ENCODE measurements at places on chromosomes 16 and 17.

- DNase-seq: peak; percentile 77
Measured at GRCh38 chr17:17694169-17695081, 13.2 kb downstream of the RAI1 start.

DNA sequence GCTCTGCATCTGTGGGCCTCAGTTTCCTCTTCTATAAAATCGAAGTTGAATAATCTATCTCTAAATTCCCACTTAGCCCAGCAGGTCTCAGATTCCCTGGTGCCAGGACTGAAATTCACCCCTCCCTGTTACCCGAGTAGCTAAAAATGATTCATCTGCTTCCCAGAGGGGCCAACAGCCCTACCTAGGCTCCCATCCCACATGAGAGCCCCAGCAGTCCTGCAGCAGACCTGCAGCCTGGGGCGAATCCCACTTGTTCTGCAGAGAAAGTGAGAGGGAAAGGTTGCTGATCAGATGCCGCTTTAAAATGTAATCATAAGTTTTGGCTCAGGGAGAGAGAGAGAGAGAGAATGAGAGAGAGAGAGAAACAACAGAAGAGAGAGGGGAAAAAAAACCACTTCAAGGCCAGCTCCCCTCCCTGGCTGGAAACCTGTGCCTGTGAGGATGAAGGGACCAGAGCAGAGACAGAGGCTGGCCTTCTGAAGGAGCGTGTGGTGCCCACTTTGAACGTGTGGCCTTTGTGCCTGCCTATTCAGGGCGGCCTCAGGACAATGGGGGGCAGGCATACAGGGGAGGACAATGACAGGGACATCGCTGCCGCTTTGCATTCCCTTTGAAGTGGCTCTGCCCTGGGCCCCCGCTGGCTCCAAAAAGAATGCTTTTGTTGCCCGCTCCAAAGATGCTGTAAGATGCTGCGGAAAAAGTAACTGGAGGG, 85.2 kb upstream of the NKD1 start:
- no peak for DNase-seq

GRCh38 chr17:66789961-66790437, 44.9 kb upstream of the CACNG5 start:
- no peak for DNase-seq

DNA sequence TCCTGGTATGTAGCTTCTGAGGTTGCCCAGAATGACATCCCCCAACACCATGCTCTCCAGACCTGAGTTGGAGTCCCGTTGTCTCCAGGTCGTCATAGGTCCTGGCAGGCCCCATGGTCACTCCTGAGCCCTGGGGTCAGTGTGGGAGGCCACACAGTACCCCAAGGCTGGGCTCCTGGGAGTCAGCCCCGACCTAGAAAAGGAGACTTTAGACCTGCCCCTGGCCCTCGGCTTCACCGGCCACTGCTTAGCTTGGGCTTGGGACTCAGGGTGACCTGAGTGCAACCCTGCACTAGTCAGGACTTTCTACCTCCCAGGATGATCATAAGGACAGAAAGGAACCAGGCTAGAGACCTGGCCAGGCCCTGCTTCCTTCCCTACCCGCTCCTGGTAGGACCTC, 65.8 kb downstream of the PRMT7 start:
- no peak for DNase-seq

DNA sequence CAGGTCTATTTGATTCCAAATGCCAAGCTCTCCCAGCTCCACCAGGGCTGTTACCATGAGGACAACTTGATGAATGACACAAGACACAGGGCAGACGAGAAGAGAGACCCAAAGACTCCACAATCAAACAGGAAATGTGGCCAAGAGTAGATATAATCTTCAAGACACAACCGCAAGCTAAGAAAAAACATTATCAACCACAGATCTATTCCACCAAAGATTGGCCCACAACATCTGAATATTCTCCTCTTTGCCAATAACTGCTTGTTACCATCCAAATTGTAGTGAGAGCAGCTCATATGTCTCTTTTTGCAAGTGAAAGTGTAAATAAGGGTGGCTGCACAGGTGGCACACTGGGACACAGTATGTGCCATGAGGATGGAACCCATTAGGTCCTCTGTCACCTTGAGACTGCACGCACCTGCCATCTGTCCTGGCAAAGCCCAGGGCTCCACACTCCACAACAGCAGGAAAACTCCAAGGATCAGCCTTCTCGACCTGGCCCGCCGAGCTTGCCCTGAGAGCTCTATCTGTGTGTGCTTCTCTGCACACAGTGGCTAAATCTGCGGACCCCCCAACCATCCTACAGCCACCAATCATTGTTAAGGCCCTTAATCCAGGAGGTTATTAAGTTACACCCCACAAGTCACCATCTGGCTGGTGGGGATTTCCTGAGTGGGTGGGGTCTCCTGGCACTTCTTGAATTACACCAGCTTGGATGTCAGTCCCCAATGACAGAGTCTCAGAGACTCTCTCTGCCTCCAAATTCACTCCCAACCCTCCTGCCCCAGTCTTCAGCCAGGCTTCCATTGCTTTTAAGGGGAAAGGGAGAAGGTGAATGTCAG, 50.5 kb downstream of the DYNLRB2 start:
- DNase-seq: no peak

GRCh38 chr17:78338486-78339259, 21.2 kb downstream of the SOCS3 start:
- no peak for DNase-seq

GRCh38 chr17:71725811-71726210, 395.0 kb upstream of the SOX9 start:
- DNase-seq: no peak

GRCh38 chr17:36144014-36144413, 32.4 kb downstream of the TBC1D3B start:
- DNase-seq: no peak

- DNase-seq: no peak
Measured at GRCh38 chr17:37182786-37183465, 192.9 kb upstream of the C17orf78 start.

GRCh38 chr17:45293413-45294211, 23.2 kb downstream of the MAP3K14 start:
- no peak for DNase-seq

DNA sequence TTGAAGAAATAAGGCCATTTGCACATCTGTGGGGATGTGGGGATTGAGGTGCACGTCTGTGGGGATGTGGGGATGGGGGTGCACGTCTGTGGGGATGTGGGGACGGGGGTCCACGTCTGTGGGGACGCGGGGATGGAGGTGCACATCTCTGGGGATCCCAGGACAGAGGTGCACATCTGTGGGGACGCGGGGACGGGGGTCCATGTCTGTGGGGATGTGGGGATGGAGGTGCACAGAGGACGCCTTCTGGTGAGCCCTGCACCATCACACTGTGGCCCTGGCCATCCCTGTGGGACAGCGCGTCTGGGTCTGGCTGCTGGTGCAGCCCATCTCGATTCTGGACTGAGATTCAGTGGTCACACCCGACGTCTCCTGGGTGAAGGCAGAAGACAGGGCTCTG, 161.4 kb downstream of the LAT start:
- DNase-seq: no peak

GRCh38 chr17:50144845-50145531, 5.5 kb downstream of the PPP1R9B start:
- DNase-seq: no peak

GRCh38 chr17:77185137-77185536, 44.4 kb downstream of the SEC14L1 start:
- DNase-seq: no peak

DNA sequence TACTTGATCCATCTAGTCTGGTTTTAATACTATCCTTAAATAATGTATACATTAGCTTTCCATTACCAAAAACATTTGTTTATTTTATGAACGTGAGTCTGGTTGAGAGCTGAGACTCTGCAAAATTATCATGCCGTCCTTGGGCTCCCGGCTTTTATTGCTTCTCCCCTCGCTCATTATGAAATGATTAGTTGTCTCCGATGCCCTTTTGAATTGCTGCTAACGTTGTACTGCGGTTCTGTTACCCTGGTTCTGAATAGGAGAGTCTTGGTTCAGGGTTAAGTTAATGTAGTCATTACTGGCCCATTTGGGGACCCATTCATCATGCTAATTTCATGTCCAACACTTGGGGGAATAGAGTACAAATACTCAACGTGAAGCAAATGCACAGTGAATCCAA, 12.8 kb downstream of the XYLT1 start:
- DNase-seq: no peak

- no peak for DNase-seq
Measured at GRCh38 chr16:73067671-73068540, 20.0 kb upstream of the ZFHX3 start.

DNA sequence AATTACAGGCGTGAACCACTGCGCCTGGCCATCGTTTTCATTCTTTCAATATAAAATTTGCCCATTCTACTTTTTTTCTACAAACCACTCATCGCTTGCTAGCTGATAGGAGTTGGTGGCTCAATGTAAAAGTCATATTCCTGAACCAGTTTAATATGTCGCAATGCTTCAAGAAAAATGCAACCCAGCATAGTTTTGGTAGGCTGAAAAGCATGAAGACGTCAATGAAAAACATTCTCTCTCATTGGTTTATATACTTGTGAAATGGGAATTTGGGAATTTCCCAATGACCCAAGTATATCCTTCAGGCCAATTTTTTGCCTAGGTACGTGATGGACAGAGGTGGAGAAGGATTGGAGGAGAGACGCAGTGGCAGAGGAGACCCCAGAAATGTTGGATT, 26.9 kb downstream of the USP43 start:
- no peak for DNase-seq

GRCh38 chr16:21962475-21962874, 9.3 kb downstream of the UQCRC2 start:
- DNase-seq: no peak

DNA sequence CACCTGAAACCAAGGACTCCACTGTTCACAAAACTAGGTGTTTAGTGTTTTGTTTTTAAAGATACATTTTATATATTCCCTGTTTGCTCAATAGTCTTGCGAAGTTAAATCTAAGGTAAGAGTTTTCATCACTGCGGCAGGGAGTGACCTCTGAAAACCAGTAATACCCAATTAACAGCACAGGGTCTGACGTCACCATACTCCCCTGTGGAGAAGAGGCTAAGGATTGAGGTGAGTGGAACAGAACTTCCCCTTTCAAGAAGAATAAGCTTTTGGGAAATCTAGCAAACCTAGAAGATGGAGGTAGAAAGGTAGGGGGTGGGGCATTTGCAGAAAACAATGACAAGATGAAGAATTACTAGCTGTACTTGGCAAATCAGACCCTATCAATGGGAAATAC, 120.7 kb downstream of the CDH8 start:
- no peak for DNase-seq

DNA sequence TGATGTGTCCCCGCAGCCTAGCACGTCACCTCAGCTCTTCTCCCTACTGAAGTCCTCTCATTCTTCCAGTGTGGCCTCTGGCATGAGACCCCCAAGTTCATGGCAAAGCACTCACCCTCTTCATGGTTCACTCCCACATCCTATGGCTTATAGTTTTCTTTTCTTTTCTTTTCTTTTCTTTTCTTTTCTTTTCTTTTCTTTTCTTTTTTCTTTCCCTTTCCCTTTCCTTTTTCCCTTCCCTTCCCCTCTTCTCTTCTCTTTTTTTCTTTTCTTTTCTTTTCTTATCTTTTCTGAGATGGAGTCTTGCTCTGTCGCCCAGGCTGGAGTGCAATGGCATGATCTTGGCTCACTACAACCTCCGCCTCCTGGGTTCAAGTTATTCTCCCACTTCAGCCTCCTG, 58.4 kb upstream of the NLRP1 start:
- no peak for DNase-seq

GRCh38 chr17:2146132-2146871, 91.4 kb downstream of the HIC1 start:
- DNase-seq: no peak

GRCh38 chr17:60392845-60393702, 1.1 kb upstream of the USP32 start:
- DNase-seq: no peak

DNA sequence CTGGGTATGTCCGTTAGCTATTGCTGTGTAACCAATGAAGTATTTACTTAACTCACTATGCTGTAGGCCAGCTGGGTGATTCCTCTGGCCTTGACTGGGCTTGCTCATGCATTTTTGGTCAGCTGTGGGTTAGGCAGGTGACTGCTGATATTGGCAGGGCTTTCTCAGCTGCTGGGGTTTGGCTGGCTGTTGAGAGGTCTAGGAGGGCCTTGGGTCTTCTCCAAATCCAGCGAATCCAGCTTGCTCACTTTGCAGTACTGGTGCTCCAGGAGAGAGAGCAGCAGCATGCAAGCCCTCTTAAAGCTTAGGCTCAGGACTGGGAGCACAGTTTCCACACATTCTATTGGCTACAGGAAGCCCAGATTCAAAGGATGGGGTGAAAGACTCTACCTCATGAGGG, 270.1 kb downstream of the PHKB start:
- DNase-seq: no peak

GRCh38 chr17:57487573-57487972, 231.2 kb downstream of the MSI2 start:
- DNase-seq: no peak

GRCh38 chr17:9343516-9343915, 232.1 kb downstream of the STX8 start:
- DNase-seq: no peak

- no peak for DNase-seq
Measured at GRCh38 chr17:34682305-34682704, 102.9 kb downstream of the TMEM132E start.

DNA sequence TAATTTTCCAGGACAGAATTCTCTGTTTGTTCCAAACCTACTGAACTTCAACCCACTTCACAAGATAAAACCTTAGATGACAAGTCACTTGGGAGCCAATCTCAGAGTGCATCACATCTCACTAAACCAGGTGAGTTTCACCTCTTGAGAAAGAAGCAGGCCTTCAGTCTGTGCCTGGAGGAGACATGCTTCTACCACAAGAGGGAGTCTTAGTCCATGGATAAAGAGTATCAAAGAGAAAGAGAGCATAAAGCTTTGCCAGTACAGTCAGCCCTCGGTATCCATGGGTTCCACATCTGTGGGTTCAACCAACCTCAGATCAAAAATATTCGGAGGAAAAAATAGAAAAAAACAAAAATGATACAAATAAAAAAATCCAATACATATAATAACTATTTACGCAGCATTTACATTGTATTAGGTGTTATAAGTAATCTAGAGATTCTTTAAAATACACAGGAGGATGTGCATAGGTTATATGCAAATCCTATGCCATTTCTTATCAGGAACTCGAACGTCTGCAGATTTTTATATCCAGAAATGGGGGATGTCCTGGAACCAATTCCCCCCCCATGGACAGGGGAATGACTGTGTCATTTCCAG, 37.7 kb downstream of the DUSP14 start:
- peak; percentile 65 for DNase-seq

GRCh38 chr16:72179204-72179970, 7.4 kb upstream of the PMFBP1 start:
- DNase-seq: no peak

- DNase-seq: no peak
Measured at GRCh38 chr17:27445971-27446370, 10.3 kb upstream of the KSR1 start.
